ENCODE measurements at places on chromosomes 7 and 10. TPM values are rescaled to one million over a fixed set of nuclear protein-coding genes. Genes with fewer than 3 reads are reported as not detected.

Gene CDH23
- total RNA-seq, result 0.78 TPM

Gene NPSR1
- not detected for total RNA-seq

Gene CNPY1
- not detected for total RNA-seq

Gene FRMPD2
- not detected for total RNA-seq

Gene DGKI
- total RNA-seq, result 1.4 TPM

- no peaks in the 10 kb centered on the region for H3K36me3 ChIP-seq
- H3K4me3 ChIP-seq, result no peak overlapping the region
- H3K4me1 ChIP-seq, result peaks cover 7% of the 10 kb centered on the region
- H3K27me3 ChIP-seq, result no peaks in the 10 kb centered on the region
- no peak overlapping the region for H3K27ac ChIP-seq
Observed at GRCh38 chr7:105897999-105898398, 21.6 kb upstream of the ATXN7L1 start.

DNA sequence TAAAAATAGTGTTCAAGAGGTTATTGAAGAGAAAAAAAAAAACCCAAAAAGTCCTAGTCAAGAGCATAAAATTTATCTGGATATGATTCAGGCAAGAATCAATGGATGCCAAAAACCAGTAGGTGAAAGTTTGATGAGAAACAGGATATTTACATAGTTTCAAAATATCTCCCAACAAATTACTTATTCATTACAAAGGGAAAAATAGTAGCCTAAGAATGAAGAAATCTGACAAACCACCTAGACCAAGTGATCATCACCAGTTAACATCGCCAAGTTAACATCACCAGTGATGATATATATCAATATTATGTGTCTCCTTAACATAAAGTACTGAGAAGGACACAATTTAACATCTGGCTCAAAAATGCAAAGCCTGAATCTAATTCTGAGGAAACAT is 85.2 kb downstream of the RNLS start:
- H3K27ac ChIP-seq, result no peak overlapping the region
- H3K4me3 ChIP-seq, result no peak overlapping the region
- H3K4me1 ChIP-seq, result no peaks in the 10 kb centered on the region
- no peak for DNase-seq
- H3K27me3 ChIP-seq, result no peaks in the 10 kb centered on the region

GRCh38 chr10:126433351-126433750 is 45.1 kb upstream of the ADAM12 start:
- no peaks in the 10 kb centered on the region for H3K36me3 ChIP-seq
- no peak overlapping the region for H3K27ac ChIP-seq
- DNase-seq, result no peak
- H3K27me3 ChIP-seq, result no peaks in the 10 kb centered on the region
- no peaks in the 10 kb centered on the region for H3K4me1 ChIP-seq

DNA sequence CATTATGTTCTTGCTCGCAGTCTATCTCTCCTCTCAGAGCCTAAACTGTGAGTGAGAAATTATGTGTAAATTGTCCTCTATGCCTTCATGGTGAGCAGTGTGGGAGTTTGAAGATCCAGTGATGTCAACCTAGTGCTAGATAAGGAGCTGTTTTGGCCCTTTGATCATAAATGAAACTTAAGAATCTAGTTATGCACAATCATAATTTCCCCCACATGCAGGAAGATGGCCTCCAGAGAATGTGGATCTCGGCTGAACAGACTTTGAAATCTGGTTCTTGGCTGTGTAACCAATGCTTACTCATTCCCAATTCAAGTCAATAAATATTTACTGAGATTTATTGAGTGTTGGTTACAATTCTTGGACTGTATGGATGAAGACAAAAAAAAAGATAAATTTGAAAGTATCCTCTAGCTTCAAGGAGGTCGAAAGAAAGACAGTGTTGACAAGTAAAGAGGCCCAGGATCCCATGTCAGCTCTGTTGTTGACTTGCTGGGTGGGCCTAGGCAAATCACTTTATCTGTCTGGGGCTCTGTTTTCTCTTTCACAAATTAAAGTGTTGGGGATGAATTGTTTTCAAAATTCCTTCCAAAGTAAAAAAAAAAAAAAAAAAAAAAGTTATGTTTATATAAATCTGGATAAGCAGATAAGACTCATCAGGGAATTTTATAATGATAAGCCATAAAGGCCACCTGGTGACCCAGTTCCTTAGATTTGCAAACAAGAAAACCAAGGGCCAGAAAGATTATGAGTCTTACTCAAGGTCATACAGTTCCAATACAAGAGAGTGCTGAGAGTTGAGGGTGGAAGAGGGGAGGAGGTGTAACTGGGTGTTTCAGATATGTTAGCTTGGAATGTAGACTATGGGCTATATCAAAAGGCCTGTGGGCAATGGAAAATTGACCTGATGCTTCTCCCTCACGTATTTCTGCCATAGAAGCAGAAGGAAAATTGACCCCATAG is 969.9 kb downstream of the KCNMA1 start:
- H3K4me1 ChIP-seq, result no peaks in the 10 kb centered on the region
- H3K27ac ChIP-seq, result no peak overlapping the region
- H3K4me3 ChIP-seq, result no peak overlapping the region

GRCh38 chr10:95242581-95243317 is 48.1 kb downstream of the PDLIM1 start:
- no peaks in the 10 kb centered on the region for H3K27me3 ChIP-seq
- no peaks in the 10 kb centered on the region for H3K36me3 ChIP-seq
- DNase-seq, result no peak
- H3K27ac ChIP-seq, result no peak overlapping the region
- H3K4me1 ChIP-seq, result no peaks in the 10 kb centered on the region
- no peak overlapping the region for H3K4me3 ChIP-seq

DNA sequence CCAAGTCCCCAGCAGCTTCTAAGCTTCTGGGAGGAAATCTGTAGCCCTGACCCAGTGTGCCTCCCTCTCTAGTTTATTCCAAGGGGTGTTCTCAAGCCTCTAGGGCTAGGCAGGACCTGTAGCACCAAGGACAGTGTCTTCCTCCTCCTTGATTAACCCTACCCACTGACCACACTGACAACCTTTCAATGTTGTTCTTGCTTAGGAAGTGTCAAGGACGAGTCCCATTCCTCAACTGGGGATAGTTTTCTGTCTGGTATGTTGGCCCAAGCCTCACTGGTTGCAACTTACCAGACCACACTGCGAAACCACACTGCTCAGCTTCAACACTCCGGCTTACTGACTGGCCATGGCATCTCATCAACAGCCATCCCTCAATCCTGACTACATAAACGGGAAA is 100.0 kb downstream of the RNF216 start:
- H3K36me3 ChIP-seq, result no peaks in the 10 kb centered on the region
- no peaks in the 10 kb centered on the region for H3K27me3 ChIP-seq
- H3K4me3 ChIP-seq, result no peak overlapping the region
- peaks cover 36% of the 10 kb centered on the region for H3K4me1 ChIP-seq
- no peak overlapping the region for H3K27ac ChIP-seq
